ENCODE measurements at places on chromosomes 2 and 18.

DNA sequence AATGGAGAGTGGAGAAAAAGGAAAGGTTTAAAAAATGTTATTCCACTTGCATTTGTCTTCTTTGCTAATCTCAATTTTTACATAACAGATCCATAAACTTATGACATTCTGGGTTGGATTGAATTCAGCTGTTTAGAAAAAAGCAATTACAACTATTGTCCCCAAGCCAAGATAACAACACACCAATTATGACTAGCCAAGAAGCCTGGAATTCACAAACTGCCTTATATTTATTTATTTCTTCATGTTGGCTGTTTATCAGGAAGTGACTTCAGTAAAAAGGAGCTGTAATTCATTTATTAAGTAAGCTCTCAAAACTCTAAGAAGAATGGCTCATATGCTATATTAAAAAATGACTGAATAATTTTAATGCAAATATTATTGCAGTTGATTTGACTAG, 137.4 kb downstream of the CALCRL start:
- DNase-seq = no peak

DNA sequence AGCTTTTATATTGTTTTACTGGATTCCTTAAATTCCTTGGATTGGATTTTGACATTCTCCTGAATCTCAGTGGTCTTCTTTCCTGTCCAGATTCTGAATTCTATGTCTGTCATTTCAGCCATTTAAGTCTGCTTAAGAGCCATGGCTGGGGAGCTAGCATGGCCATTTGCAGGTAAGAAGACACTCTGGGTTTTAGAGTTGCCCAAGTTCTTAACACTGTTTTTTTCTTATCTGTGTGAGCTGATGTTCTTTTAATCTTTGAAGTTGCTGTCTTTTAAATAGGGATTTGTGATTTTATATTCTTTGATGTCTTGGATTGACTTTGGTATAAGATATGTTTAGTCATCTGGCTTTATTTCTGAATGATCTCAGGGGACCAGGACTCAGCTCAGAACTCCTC, 677.2 kb downstream of the CCDC85A start:
- no peak for DNase-seq

GRCh38 chr2:130870779-130871178, 34.1 kb downstream of the ARHGEF4 start:
- no peak for DNase-seq

DNA sequence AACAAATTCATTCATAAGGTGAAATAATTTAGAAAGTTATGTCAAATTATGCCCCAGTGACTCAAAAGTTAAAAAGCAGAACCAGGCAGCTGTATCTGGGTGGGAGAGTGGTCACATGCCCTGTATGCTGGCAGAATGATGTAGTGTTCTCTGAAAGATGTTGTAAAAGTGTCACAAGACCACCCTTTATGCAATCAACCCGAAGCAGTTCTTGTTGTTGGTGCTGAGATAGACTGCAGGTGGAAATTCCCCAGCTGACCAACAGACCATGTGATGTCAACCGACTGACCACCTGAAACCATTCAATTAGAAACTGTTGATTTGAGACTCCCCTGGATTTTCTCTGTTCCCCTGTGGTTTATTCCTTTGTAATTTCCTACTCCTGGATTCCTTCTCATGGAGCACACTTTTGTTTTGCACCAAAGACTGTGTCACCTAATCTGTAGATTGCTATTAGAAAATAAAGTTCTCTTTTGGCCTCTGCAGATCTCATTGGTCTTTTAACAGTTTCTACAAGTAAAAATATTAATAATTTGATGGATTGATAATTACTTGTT, 1341.3 kb upstream of the LRRTM1 start:
- DNase-seq = no peak

DNA sequence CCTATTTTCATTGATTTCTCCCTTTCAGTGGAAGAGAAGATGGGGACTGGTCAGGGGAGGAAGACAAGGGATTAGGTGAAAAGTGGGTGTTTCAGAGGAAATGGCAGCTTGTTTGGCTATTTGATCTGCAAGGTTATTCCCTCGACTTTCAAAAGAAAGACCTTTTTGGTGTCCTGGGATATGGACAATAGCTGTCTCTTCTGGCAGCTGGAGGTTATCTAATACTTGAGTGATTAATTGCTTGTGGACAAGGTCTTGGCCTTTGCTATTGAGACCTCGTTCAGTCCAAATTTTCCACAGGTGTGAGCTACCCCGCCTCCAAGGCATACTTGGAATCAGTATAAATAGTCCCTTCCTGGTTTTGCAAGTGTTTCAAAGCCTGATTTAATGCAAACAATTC, 33.3 kb upstream of the TRAPPC8 start:
- no peak for DNase-seq
